Left forelimb (tissue), 1 donor: ENCODE measurements at places on chromosomes 1 and 21.

DNA sequence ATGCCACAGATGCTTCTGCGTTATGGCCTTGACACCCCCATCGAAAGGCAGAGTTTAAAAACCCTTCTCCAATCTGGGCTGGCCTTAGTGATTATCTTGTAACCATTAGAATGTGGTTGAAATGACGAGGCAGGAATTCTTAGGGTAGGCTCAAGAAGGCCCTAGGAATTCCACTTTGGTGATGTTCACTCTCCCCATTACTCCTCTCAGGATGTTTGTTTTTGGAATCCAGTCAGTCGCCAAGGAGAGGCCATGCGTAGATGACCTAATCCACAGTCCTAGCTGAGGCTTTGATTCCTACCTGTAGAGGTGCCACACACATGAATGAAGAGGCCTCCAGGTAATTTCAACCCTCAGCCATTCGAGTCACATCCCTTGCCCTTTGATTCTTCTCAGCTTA is 318.2 kb downstream of the NEGR1 start:
- DNase-seq = no peak

DNA sequence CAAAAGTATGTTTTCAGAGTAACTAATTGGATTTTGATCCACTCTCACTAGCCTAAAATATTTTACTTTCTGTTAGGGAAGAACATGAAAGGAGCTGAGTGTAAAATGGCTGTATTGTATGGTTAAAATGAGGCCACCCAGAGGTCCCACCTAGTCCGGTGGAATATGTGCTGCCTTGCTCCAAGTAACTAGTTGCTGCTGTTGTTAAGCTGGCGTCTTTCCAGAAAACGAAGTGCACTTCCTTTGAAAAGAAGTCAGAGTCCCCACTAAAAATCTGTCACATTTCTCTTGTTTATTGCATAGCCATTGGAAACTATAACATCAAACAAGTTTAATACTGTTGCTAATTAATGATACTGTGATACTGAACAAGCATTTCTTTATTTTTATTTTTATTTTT is 3.2 kb downstream of the SLC25A33 start:
- no peak for DNase-seq

DNA sequence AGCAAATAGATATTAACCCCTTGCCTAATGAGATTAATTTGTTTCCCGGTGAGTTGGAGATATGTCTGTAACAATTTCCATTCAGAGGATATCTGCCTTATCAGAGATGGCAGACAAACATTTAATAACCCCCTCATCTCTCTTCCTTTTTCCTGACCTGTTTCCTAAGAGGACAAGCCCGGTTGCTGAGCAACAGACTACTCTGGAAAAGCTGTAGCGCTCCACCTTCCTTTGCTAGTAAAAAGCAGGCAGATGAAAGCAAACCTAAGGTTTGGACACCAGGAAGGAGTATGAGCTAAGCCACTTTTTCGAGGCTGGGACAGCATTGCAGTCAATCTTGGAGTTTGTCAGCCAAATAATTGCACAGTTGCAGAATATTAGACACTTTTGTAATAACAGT is 82.4 kb downstream of the RGS21 start:
- DNase-seq = no peak

- no peak for DNase-seq
These were observed 118.2 kb downstream of the FOXD2 start for GRCh38 chr1:47555841-47556560.
